Mucosa of descending colon (tissue), 3 donors: ENCODE measurements at places on chromosomes 5 and 9.

DNA sequence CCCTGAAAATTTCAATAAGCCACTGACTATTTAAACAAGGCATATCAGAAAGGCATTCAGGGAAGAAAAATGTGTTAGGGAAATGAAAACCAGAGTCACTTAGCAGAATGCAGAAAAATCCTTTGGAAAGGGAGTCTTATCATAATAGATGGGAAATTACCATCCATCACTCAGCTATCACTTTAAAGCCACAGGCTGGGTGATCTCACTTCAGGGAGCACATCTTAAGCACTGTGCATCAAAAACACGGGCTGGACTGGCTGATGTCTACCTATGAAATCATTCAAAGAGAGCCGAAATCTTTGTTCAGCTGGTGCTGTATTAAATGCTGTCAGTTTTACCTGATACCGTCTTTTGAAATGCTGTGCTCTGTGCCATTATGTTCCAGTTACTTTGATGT lies 73.5 kb downstream of the C9orf57 start:
- DNase-seq = no peak

DNA sequence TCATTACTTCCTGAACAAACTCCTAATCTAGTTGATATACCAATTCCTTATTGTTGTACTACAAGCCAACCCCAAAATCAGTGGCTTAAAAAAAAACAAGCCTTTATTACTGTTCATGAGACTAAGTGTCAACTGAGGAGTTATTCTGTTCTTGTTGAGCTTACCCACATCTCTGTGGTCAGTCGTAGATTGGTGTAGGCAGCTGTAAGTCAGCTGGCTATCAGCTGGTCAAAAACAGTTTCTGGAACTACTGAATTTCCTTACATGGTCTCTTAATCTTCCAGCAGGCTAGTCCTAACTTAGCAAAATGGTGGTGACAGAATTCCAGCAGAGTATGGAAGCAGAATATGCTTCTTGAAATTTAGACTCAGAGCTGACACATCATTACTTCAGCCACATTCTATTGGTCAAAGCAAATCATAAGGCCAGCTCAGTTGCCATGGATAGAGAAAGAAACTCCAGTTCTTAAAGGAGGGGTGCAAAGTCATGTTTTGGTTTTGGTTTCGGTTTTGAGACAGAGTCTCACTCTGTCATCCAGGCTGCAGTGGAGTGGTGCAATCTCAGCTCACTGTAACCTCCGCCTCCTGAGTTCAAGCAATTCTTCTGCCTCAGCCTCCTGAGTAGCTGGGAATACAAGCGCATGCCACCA lies 386.1 kb upstream of the MPDZ start:
- no peak for DNase-seq

DNA sequence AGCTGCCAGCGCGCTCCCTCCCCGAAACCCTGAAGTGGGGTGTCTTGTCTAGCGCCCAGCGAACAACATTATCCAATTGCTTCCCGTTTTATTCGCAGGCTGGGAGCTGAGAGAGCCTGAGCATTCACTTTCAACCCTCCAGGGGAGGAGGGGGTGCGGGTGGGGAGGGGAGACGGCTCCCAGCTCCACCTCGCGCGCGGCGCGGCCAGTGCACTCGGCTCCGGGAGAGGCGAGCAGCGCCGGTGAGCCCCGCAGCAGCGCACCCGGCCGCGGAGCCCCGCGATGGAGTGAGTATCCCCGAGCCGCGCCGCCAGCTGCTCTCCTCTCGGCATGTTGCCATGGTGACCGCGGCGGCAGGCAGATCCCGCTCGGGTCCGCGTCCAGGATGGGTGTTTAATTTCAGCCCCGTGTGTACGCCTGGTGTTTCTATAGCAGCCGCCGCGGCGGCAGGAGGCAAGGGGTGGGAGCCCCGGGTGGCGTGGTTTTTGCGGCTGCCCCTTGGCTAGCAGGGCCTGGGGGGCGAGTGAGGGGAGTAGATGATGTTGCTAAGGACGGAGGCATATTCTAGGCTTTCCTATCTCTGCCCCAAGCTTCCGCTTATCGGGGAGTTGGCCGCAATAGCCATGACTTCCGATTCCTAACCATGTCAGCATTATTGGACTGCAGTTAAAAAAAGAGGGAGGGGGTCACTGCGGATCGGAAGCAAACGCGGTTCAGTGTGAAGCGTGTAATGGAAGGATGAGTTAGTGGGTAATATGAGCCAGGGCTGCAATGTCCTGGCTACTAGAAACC lies 139.2 kb upstream of the PALM2AKAP2 start:
- DNase-seq = peak; percentile 11

GRCh38 chr9:14962193-14962882 lies 52.1 kb upstream of the FREM1 start:
- DNase-seq = no peak

- DNase-seq = no peak
Observed at GRCh38 chr9:109086221-109086620, 33.5 kb downstream of the TMEM245 start.

DNA sequence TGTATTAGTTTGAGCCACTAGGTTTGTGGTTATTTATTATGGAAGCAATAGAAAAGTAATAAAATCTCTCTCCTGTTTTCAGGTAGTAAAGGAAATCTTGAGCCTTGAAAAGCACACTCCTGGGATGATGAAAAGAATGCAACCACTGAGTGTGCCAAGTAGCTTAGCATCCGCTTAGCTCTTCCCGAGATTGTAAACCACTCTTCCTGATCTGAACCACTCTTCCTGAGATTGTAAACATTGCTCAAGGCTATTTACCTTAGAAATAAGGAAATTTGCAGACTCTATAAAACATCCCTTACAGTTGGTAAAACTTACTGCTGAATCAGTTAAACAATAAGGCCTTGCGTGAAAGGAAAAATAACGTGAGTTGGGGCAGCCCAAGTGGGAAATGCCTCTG lies 17.4 kb upstream of the IL33 start:
- DNase-seq = no peak

GRCh38 chr5:39405083-39405843 lies 19.5 kb downstream of the DAB2 start:
- no peak for DNase-seq

DNA sequence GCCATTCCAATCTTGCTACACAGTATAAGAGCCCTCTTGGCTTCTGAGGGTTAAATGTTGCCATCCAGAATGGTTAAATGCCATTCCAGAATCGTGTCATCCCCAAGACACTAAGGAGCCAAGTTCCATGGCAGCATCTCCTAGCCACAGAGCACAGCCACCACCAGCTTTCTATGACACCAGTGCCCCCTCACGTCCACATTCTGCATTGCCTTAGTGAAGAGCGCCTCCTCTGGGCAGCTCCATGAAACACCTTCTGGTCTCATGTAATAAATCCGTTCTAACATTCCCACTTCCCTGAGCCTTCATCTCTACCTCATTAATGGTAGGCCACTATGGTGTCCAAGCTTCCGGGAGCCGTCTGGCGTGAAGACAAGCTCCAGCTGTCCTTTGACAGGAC lies 12.4 kb downstream of the CBY3 start:
- peak; percentile 36 for DNase-seq

GRCh38 chr5:38878391-38879077 lies 32.7 kb downstream of the OSMR start:
- DNase-seq = no peak

DNA sequence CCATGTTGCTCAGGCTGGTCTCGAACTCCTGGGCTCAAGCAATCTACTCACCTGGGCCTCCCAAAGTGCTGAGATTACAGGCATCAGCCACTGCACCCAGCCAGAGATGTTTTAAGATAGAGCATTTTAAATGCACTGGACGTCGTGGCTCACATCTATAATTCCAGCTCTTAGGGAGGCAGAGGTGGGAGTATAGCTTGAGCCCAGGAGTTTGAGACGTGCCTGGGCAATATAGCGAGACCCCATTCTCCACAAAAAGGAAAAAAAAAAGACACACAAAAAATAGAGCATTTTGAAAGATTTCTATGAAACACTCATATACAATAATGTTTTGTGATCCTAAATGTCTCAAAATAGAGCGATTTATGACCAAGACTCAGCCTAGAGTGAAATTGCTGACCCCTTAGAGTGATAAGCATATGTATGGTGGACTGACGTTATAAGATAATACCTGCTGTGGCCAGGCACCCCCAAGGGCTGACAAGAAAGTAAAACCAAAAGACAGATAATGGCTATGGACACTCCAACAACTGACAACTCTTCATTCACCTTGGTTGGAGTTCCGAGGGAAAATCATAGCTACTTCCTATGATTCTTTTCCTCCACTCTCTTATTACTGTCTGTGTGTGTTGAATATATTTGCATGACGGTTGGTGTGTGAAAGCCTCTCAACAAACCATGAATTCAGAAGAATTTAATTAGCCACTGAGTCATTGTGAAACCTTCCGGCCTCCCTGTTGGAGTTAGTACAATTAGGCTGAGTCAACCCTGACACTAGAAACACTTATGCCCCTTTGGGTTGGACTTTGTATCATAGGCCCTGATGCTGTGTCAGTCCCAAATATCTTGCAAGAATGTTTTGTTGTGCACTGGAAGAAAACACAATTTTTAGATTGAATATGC lies 526.5 kb upstream of the NUDT12 start:
- DNase-seq = no peak

DNA sequence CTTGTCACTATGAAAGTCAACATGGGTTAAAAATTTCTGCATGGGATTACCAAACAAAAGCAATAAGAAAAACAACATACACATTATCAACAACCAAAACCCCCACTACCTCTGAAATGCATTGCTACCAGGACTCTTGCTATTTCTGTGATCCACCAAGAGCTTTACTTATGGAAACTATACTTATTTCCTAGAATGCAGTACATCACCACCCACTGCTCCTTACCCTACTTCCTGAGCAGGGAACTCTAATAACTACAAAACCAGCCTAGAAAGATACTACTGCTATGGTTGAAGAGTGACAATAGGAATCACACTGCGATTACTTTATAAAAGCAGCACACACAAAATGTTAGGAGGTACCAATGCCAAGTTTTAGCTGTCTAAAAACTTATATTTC lies 22.2 kb downstream of the LURAP1L start:
- DNase-seq = no peak

DNA sequence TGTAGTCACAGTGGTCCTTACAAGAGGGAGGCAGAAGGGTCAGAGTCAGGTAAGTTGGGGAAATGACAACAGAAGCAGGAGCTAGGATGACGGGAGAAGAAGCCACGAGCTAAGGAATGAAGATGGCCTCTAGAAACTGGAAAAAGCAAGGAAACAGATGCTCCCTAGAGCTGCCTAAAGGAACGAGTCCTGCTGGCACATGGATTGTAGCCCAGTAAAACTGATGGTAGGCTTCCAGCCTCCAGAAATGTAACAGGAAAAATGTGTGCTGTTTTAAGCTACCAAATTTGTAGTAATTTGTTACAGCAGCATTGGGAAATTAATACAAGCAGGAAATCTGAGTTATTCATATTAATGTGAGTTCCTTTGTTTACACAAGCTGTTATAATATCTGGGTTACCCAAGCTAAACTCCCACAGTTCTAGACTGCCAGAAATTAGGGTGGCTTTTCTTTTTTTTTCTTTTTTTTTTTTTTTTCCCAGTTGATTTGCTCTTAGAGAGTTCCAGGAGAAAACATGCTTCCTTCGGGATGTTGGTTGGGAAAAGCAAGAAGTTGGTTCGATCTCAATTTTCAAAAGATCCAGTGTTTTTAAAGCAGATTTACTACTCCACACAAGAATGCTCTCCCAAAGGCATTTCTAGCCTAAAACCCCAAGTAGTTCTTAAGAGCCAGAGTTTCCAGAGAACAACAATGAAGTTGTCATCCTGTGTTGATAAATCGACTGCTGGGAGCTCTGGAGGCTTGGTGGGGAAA lies 400.0 kb upstream of the SLC24A2 start:
- no peak for DNase-seq

DNA sequence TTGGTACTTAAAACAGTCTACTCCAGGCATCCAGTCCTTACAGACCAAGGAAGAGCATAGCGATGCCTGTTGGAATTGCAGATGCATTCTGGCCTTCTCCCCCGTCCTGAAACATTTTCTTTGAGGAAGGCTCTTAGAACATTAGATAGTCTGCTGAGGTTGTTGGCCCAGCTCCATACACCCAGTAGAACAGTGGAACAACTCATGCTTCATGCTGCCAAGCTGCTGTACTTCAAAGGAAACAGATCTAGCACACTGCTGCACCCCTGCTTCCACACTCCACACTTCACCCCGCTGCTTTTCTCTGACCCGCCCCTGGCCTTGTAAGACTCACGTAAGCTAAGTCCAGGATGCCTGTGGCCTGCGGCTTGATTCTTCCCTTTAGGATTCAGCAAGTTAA lies 33.4 kb upstream of the NCS1 start:
- peak; percentile 62 for DNase-seq

DNA sequence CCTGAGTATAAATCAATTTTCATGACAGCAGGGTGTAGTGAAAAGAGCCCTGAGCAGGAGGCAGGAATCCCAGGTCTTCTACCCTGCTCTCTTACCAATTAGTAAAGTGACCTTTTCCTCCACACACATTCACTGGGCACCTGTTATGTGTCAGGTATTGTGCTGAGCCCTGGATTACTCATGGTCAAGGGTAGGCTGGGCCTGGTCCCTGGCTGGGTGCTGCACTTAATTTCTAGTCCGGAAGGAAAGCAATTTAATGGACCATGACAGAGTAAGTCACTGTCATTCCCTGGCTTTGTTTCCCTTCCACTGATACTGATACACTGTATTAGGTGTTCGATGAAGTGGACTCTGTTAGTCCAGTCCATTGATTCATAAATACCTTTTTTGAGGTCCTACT lies 29.1 kb upstream of the BRINP1 start:
- no peak for DNase-seq

DNA sequence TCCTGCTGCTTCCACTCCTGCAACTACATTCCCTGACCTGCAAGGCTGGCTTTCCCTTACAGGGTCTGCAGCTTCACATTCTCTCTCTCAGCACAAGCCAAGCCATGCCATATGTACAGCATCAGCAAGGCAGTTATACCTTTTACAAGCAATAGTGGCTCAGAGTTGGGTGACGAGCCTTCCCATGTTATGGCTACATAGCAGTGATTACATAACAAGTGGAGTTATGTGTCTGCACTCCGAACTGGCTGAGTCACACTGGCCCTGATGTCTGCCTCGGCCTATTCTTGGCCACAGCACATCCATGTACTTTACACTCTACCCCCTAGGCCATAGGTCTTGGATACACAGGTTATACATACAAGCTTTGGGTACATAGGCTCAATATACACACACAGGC lies 52.0 kb upstream of the SNCAIP start:
- DNase-seq = no peak

DNA sequence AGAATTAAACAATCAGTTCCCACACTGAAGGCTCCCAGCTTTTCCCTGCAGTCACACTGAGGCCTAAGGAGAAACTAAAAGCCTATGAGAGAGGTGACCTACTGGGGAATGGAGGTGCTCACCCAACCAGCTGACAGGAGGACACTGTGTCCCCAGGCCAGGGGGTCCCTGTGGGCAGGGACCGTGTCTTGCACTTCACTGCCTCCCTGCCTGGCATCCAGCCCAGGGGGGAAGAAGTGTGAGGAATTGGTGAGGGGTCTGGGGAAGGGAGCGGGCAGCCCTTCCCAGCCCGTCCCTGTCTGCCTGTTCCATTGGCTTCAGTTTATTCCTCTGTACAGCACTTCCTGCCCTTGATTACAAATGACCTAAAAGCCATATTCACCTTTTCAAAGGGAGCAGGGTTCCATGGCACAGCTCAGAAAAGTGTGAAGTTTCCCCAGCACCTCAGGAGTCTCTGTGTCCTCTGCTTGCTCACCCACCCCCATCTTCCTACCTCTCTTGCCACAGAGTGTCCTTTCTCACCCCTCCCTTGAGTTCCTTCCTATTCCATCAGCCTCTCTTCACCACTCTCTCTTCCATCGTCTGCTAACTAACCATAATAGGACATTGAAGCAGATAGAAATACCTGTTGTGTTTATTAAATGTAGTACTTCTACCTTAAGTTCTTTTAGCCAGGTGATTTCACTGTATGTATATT lies 12.9 kb downstream of the OTULINL start:
- DNase-seq = no peak
